Tongue (tissue), 3 donors: ENCODE measurements at places on chromosomes 1 and 21. TPM values are rescaled to one million over a fixed set of nuclear protein-coding genes. Genes with fewer than 3 reads are reported as not detected.

DNA sequence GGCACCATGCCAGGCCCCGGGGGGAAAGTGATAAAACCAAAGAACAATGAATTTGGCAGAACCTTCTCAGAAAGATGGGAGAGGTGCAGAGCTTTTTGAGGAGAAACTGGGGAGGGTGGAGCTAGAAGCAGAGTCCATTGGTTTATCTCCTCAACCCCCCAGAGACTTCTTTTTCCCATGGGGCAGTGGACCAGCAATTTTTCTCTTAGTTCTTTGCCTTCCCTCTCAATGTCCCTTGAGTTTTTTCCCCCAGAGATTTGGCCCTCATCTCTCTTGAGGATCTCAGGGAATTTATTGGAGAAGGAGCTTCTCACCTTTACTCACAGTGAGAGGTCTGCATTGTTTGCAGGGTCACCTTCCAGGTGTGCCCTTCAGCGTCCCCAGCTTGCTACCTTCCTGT lies 5.3 kb upstream of the ARHGEF11 start:
- DNase-seq, result no peak

- peak; percentile 69 for DNase-seq
Measured at GRCh38 chr1:178538192-178538916, 25.4 kb downstream of the TEX35 start.

Gene IQGAP3
- total RNA-seq, result 10.3 TPM

Gene VANGL2
- 6.9 TPM for total RNA-seq

Gene SPATA21
- total RNA-seq, result not detected

DNA sequence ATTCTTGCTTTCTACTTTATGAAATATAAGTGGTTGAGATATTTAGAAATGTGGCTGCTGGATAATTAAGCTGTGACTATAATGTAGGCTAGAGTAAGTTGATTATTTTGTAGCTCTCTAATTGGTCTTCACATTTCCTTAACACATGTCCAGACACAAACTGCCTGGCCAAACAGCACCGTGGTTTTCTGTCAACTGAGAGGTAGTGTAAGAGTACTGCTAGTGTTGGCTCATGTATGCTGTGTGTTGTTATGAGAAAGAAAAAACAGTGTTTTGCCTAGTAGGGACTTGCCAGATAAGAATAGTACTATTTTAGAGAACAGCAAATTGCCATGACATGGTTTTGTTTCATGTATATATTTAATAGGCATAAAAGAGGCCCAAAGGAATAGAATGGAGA lies 37.1 kb downstream of the TMED5 start:
- DNase-seq, result no peak

GRCh38 chr21:41763398-41763931 lies 3.4 kb downstream of the RIPK4 start:
- DNase-seq, result peak; percentile 69

DNA sequence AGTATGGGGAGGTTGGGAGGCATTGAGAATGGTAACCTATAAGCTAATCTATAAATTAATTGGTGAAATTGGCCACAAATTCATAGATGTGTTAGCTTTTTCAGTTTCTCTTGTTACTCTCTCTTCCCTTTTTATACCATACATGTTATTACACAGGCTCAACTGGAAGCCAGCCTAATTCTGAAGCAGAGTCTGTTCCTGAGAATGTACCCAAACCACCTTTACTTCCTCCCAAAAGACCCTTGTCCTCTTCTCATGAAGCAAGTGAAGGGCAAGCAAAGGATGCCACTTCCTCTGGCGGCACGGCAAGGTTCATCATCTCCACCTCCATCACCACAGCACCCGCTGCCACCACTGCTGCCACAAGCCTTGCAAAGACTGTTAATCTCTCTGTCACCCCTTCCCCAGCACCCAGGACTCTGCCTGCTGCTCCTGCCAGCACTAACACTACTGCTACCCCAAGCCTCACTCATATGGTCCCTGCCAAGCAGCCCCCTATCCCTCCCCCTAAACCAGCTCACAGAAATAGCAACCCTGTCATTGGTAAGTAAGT lies 39.5 kb upstream of the RCC1 start:
- no peak for DNase-seq

DNA sequence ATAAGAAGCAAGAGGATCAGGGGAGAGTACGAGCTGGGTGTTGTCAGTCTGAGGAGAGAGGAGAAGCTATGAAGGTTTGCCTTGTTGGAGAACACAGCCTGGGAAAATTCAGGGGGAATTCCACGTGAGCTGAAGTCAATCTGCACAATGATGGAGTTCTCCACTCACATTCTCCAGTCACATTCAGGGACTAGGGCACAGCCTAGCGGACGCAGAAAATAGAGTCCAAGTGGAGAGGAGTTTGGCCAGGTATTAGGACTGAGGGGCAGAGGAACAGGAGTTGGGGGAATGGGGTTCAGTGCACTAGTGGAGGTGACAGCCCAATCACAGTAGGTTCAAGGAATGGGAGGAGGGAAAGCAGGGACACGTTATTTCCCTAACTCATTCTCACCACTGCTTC lies 124.0 kb downstream of the KCNH1 start:
- DNase-seq, result no peak

GRCh38 chr1:227896710-227897655 lies 50.7 kb downstream of the WNT9A start:
- DNase-seq, result no peak

Gene HOOK1
- 9.6 TPM for total RNA-seq

GRCh38 chr1:183517401-183517800 lies 45.1 kb downstream of the SMG7 start:
- no peak for DNase-seq

Gene KLHDC9
- total RNA-seq, result 3.3 TPM

- DNase-seq, result no peak
Measured at GRCh38 chr1:88780485-88780884, 96.4 kb downstream of the PKN2 start.

DNA sequence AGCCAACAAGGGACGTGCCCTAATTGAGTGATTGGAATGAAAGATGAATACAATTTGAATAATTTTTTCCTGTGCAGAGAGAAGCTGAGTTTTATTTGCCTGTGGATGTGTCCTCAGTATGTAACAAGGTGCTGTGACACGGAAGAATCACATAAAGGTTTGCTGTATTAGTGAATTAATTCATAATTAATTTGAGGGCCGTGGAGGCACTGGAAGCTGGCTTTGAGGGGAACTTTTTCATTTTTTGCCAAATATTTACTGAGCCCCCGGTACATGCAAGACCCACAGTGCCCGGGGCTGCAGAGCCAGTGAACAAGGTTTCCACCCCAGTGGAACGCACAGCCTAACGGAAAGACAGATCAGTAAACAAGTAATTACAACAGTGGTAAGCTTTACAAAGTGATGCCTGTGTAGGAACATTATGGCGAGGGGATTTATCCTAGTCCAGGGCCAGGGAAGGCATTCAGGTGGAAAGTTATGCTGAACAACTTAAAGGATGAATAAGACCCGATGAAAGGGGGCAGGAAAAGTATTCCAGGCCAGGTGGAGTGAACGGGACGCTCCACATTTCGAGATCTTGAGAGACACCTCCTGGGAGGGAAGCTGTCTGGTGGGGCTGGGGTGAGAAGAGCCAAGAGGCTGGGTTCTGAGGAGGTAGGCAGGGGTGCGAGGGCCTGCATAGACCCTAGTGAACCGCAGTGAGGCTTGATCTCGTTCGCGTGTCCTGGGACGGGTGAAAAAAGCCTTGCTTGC lies 773 bp upstream of the RCC2 start:
- no peak for DNase-seq

- no peak for DNase-seq
Measured at GRCh38 chr1:43319766-43320165, 17.9 kb upstream of the MPL start.
